ENCODE measurements at places on chromosomes 13 and 19.

DNA sequence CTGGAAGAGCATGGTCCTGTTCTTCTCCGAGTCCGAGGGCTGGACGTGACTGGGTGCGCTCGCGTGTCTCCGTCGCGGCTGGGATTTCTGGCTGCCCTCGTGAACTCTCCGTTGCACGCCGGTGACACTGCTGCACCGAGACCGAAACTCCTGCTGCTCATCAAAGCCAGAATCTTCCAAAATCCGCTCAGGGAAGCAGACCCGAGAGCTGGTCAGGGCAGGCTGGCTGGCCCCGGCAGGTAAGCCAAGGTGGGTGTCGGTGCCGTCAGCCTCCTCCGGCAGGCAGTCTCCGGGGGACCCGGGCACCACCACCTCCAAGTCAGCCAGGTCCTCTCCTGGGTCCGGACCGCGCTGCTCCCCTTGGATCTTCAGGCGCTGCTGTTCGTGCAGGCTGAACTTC lies 119.9 kb downstream of the TBC1D4 start:
- no peak for DNase-seq

DNA sequence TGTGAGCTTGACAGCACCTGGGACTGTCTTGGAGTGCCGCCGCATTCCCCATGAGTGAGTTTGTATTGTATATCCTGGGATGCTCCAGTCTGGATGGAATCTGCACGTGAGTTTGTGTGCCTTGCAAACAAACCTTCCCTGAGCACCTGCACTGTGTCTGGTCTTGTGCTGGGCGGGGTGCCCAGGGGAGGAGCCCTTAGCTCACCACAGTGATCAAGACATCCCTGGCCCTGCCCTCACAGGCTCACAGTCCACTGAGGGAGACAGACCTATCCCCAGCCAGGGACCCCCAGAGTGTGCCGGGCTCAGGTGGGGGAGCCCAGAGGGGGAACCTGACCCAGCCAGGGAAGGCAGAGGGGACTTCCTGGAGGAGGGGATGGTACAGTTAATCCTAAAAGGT lies 1.7 kb upstream of the BCAM start:
- DNase-seq, result no peak

DNA sequence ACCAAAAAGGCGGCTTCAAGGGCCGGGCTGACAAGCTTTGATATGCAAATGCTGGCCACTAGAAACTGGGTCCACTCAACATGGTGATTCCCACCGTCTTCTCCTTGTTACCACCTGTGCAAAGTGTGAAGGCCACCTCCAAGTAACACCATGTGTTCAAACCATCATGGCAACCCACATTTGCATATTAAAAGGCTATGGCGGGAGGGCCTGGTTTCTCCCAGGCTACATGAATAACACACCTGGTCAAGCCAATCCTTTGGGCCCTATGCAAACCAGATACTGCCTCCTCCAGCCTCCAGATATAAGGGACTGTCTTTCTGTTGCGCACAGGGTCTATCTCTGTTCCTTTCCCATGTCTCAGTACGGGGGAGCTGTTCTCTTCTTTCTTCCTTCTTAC lies 36.6 kb upstream of the ZSCAN5A start:
- no peak for DNase-seq

DNA sequence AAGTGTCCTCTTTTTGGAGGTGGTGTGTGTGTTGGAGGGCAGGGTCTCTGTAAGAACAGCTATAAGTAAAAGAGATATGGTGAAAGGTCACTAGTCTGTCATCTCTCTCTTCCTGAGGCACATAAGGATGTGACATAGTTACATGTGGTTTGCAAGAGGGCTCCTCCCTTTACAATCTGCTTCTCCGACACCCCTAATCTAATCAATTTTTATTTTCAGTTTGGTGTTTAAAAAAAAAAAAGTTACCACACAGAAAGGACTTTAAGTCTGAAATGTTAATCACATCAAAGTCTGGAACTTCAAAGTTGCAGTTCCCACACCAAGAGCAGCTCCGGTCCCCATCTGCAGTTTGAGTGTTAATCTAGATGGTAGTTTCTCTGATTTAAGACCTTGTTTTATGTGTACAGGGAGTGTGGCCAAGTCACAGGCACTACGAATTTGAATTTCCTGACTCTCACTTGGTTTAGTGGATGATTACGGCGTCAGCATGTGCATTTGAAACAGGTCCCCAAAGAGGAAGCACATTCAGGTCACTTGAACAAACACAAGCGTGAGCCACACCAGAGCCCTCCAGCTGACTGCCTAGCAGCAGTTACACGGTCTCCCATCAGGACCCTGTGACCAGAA lies 53.1 kb downstream of the FOXO1 start:
- no peak for DNase-seq

DNA sequence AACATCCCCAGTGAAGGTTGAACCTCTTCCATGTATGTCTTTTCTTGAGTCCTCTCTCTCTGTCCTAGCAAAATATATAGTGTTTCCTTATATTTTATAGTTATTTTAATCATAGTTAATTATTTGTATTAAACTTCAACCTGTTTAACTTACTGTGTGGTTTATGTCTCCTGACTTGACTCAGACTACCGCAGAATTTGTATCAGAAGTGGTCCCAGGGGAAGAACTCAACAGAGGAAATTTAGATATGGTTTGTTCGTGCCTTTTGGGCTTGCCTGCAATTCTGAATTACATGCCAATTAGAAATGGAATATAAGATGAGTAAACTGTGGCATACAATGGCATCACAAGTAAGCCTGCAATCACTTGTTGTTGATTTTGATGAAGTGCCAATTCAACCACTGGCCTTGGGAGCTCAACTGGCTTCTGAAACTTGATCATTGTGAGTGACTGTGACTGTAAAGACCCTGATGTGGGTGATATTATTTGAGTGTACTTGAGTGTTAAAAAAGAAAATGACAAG lies 1459.5 kb upstream of the PCDH20 start:
- DNase-seq, result no peak

GRCh38 chr13:97113231-97114001 lies 108.7 kb upstream of the MBNL2 start:
- no peak for DNase-seq

- DNase-seq, result no peak
Observed at GRCh38 chr19:42284591-42285341, 15.7 kb downstream of the CIC start.

DNA sequence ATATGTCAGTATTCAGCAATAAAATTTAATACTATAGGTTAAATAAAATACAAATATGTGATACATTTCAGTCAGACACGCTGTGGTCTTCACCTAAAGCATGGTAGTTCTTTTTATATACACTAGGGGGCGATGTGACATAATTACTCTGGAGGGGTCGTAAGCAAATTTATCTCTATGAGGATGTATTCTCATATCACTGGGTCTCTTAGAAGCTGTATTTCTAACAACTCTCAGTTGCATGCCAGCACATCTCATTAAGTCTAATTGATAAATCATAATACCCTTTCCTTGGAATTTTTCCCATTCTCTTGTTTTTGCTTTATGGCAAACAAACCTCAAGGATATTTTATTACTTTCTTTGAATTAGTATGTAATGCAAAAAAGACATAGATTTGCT lies 3.9 kb upstream of the PCDH17 start:
- no peak for DNase-seq

DNA sequence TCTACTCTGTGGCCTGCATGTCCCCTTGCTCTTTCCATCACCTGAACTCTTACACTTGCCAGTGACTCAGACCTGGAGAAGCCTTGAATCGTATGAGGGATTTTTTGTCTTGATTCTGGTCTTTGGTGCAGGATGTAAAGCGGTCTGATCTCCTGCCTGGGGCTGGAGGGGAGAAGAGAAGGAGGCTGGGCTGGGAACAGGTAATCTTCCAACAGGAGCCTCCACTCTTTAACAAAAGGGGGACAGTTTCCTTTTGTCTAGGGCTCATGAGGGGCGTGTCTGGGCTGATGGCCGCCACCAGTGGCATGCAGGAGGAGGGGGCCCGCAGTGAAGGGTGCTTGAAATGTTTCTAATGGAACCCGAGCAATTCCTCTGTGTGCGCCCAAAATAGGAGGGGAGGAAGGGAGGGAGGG lies 24.7 kb downstream of the NFIX start:
- DNase-seq, result no peak

DNA sequence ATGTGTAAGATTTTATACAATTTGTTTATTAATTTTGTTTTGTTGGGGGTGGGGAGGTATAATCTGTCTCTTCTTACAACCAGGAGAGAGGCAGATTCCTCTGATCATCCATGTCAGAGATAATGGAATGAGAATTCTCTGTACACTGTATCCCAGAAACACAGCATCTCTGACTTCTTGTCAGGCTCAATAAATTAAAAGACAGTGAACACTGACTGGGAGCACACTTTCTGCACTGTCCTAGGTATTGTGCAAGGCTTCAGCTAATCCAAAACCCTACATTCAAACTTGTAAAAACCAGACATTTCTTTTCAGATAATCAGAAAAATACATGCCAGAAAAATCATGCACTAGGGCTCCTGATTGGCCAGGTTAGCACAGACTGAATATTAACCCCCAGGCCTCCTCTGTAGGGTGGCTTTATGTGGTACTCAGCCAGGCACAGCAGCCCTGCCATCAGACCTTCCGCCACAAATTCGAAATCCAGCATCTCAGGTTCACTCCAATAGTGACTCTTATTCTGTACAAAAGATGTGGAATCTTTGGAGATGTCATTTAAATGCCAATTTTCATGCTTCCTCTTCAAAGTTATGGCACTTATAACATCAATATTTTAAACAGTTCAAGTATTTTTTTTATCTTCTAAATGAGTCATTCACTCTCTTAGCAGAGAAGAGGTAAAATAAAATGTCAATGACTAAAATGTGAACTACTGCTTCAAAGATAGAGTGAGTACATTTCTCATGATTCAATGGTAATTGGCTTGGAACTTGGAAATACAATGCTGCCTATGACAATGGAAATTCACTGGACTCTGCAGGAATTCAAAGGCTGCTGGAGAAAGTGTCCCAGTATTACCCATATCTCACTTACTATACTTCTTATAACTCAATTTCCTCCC lies 211.5 kb downstream of the KLF12 start:
- no peak for DNase-seq

- no peak for DNase-seq
Observed at GRCh38 chr13:71488201-71488600, 378.8 kb downstream of the DACH1 start.

GRCh38 chr19:2495130-2495641 lies 19.3 kb downstream of the GADD45B start:
- DNase-seq, result no peak

DNA sequence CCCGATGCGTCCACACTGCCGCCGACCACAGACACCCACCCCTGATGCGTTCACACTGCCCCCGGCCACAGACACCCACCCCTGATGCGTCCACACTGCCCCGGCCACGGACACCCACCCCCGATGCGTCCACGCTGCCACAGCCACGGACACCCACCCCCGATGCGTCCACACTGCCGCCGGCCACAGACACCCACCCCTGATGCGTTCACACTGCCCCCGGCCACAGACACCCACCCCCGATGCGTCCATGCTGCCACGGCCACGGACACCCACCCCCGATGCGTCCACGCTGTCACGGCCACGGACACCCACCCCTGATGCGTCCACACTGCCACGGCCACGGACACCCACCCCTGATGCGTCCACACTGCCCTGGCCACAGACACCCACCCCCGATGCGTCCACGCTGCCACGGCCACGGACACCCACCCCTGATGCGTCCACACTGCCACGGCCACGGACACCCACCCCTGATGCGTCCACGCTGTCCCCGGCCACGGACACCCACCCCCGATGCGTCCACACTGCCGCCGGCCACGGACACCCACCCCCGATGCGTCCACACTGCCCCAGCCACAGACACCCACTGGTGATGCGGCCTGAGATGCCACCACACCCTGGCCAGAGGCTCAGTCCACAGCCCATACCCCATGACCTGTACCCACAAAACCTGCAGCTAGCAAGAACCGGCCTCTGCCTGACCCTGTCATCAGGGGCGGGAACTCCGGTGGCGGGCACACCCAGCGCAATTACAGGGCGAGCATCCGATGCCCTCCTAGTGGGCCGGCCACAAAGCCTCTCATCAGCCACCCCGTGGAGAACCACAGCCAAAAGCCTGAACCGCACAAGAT lies 28.4 kb downstream of the RASA3 start:
- DNase-seq, result no peak

DNA sequence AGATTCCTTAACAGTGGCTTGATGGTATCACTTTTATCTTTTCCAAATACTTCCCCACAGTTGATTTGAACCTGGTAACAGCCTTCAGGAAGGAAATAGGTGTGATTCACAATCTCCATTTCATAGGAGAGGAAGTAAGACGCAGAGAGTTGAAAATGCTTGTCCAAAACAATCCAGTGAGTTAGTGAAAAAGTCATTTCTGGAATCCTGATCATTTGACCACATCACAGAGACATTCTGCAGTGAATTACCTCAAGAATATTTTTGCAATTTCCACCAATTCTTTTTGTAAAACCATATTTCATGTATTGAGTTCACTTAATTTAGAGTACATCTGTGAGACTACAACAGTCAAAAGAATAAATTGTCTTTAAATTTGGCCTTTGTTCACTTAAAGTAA lies 292.8 kb downstream of the DCLK1 start:
- DNase-seq, result no peak

DNA sequence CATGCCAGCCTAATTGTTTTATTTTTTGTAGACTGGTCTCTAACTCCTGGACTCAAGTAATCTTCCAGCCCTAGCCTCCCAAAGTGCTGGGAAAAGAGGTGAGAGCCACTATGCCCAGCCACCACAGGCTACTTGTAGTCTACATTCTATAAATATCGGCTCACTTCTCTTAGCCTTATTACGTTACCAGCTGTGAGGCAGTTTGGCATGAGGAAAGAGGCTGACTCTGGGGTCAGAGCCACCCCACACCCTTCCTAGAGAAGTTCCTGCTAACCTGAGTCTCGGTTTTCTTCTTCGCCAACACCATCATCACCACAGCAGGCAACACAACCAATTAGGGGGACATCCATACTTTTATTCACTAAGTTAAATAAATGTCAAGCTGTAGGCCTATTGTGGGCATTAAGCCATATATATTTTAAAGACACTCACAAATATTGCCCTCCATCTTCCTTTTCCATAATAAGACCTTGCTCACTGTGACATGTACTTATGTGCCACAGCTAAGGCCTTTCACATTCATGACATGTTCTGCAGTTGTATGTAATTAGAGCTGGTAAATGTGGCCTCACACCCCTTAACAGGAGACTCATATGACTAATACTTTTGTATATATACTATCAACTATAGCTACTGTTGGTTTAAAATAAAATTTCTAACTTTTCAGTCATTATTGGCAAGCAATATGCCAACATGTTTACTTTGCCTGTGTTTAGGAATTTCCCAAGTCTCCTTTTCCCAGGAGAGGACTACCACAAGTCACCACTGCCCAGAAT lies 5.7 kb downstream of the SLC25A30 start:
- DNase-seq, result no peak

GRCh38 chr19:35254341-35255297 lies 5.8 kb downstream of the LSR start:
- no peak for DNase-seq

GRCh38 chr19:49338023-49338677 lies 2.9 kb downstream of the CD37 start:
- no peak for DNase-seq

GRCh38 chr13:98172590-98173422 lies 4.3 kb downstream of the RNF113B start:
- DNase-seq, result no peak

Measured in stimulated activated CD8-positive, alpha-beta memory T cell treated with anti-CD3 and anti-CD28 coated beads, Interleukin-15, amount 100 ng/mL, for 4 hours (primary cell).